Spleen (tissue), 13 donors: ENCODE measurements at places on chromosomes 2 and 18.
A peak's percentile ranks its signal among the peaks of the same experiment; 100 is the strongest.

DNA sequence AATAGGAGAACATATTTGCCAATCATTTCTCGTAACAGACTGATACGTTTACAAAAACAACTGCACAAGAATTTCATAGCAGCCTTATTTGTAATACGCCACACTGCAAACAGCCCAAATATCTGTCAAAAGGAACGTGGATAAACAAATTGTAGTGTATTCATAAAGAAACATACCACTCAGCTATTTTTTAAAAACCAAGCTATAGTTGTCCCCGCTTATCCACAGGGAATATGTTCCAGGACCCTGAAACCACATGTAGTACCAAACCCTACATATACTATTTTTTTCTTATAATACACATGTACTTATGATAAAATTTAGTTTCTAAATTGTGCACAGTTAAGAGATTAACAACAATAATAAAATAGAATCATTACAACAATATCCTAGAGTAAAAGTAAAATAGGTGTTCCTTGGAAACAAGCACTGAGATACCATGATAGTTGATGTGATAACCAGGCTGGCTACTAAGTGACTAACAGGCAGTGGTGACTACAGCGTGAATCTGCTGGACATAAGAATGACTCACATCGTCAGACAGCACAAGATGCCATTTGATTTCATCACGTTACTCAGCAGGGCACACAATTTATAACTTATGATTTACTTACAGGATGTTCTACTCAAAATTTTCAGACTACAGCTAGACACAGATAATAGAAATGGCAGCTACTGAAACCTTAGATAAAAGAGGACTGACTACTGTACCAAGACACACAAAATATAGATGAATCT, 367.4 kb downstream of the NCKAP5 start:
- no peak for DNase-seq

DNA sequence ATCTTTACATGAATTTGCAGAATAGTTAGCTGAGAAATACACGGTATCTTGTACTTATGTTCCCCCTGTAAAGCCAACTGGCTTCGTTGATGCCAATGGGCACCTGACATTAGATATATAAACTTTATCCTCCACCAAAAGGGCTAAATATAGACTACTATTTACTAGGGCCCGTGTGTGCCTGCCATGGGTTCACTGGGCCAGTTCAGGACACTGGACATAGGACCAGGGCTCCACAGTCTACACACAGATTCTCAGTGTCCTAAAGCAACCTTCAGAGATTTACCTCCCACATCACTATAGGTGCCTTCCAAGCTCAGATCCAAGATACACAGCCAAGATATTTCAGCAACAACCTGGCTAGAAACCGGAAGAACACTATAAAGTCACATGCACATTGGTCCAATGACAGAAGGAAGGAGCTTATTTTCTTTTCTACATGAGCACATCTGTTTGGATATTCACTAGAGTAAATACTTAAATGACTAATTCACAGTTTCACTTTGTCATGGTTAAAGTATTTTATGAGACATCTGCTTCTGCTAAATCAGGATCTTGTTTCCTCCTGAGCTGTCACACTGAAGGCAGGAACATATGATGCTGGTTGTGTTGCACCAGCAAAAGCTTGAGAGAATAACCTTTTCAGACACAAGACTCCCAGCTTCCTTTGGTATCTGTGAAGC, 95.1 kb downstream of the MYO5B start:
- no peak for DNase-seq

GRCh38 chr2:102801858-102802699, 40.2 kb downstream of the TMEM182 start:
- no peak for DNase-seq

GRCh38 chr2:41966920-41967319, 80.9 kb upstream of the PKDCC start:
- DNase-seq: no peak

GRCh38 chr2:210460322-210461227, 16.0 kb downstream of the LANCL1 start:
- DNase-seq: no peak

- DNase-seq: no peak
Measured at GRCh38 chr2:207258263-207258991, 92.7 kb upstream of the KLF7 start.

DNA sequence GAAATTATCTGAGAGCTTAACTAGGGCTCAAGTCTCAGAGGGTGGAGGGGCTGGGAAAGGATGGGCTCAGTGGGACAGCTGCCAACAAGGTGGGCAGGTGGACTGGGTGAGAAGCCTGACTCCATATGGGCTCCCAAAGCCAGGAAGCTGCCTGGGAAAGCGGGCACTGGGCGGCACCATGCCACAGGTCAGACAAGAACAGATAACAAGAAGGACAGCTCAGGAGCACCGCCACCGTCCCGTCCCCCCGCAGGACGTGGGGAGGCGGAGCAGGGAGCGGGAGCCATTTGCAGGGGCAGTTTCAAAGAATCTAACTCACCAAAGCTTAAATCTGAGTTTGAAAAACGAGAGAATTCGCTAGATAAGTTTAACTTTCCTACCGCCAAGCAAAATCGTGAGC, 45.6 kb downstream of the NETO1 start:
- no peak for DNase-seq

- peak; percentile 80 for DNase-seq
Measured at GRCh38 chr2:128309280-128310093, 9.2 kb downstream of the HS6ST1 start.

GRCh38 chr18:4524096-4524495, 69.0 kb upstream of the DLGAP1 start:
- DNase-seq: no peak

DNA sequence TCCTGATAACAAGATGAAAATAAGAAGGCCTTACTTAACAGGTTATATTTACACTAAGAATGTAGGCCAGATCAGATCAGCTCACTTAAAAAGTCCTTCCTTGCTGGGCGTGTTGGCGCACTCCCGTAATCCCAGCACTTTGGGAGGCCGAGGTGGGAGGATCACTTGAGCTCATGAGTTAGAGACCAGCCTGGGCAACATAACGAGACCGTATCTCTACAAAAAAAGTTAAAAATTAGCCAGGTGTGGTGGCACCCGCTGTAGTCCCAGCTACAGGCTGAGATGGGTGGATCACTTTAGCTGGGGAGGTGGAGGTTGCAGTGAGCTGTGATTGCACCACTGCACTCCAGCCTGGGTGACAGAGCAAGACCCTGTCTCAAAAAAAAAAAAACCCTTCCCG, 53.2 kb upstream of the SOS1 start:
- DNase-seq: no peak

DNA sequence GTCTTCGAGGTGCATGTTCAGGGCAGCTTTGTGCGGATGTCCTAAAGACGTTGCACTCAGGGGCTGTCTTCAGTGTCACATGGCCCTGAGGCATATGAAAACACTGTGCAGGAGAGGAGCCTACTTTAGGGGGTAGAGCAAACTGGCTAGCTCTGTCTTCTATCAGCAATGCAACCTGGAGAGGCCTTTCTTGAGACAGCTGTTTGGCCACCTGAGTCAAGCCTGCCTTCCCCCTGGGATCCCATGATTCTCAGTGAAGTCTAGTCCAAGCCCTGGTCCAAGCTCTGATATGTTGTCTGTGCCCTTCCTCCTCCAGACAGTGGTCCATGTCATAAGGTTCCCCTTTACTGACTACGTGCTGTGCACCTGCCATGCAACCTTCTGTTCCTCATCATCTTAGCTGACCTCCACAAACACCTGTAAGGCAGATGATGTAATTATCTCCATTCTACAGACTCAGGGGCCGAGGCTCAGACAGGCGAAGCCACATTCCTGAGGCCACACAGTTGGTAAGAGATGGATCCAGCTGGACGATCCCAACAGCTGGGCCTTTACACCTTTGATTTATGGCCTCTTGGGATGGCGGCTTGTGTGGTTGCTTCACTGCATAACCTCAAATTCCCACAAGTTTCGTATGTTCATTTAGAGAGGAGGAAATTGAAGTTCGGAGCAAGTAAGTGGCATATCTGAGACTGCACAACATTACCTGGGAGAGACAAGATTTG, 109.9 kb downstream of the COPS8 start:
- DNase-seq: no peak

DNA sequence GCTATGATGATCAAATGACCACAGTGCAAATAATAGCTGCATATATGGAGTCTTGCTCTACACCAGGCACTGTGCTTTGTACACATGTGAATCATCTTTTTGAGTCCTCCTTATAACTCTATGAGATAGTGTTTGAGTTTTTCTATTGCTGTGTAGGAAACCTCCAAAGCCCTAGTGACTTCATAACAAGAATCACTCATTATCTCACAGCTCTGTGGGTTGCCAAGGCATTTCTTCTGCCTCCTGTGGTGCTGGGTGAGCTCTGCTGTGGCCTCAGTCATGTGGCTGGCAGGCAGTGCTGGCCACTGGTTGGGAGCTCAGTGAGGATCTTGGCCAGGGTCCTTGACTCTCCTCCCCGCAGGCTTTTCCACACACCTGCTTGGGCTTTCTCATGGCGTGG, 153.4 kb downstream of the CAPN13 start:
- no peak for DNase-seq

DNA sequence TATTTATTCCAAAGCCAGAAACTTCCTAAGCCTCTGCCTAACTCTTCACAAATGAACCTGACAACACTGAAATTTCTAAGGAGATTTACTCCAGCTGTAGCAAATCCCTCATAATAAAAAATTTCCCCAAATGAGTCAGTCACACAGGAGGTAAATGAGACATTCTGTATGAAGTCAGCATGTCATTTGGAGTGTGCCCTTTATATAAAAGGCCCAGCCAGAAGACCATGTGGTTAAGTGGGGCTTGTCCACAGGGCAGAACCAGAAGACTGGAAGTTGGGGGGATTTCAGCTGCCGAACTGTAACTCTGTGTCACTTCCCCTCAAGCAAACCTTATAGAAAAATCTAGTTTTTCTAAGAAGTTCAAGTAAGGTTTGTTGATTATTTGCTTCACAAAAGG, 30.2 kb downstream of the NRP2 start:
- no peak for DNase-seq

- no peak for DNase-seq
Measured at GRCh38 chr18:80022613-80023012, 11.6 kb upstream of the RBFA start.

GRCh38 chr2:70094978-70095719, 7.9 kb downstream of the PCBP1 start:
- peak; percentile 84 for DNase-seq

- DNase-seq: no peak
Measured at GRCh38 chr2:49335546-49335945, 181.2 kb upstream of the FSHR start.

DNA sequence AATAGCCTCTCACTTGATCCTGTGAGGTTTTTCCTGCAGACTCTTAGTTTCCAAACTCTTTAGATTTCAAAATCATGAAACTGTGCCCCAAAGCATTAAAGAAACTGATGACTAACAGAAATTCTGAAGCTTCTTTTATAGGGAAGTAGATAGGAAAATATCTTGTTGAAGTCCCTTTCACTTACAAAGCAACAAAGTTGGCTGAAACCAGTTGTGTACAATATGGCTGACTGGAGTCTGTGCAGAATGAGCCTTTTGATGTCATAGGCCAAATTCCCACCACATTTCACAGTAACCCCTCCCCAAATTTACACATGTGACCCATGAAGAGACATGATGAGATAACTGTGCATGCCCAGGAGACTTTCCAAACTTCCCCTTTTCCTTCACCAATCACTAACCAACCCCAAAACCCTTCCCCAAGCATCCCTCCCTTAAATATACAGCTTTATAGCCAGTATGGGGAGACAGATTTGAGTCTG, 61.7 kb upstream of the NCK2 start:
- no peak for DNase-seq

DNA sequence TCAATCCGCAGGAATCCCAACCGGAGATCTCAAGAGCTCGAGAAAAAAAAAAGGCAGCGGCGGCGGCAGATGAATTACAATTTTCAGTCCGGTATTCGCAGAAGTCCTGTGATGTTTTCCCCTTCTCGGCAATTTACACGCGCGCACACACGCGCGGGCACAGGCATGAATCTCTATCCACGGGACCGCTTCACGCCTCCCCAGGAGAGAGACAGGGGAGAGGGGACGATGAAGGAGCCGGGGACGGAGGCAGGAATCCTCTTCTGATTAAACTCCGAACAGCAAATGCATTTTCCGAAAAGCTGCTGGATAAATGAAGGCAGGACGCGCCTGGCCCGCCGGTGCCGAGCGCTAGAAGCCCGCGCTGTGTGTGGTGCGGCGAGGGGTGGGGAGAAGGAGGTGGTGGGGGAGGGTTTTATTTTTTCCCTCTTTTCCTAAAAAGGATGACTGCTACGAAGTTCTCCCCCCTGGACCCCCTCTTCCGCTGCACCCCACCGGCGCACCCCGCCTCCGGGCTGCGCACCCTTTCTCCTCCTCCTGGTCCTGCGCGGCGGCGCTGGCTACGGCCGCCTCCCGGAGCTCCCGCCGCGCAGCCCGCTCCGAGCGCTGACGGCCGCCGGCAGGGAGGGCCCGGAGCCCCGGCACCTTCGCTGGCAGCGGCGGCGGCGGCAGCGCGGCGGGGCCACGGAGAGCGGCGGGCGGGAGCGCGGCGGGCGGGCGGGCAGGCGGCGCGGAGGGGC, at the start of gene BCL2:
Gene BCL2 (minus strand): TSS at position 387 of the 740 bp plus-strand sequence.
- peak; percentile 95 for DNase-seq

DNA sequence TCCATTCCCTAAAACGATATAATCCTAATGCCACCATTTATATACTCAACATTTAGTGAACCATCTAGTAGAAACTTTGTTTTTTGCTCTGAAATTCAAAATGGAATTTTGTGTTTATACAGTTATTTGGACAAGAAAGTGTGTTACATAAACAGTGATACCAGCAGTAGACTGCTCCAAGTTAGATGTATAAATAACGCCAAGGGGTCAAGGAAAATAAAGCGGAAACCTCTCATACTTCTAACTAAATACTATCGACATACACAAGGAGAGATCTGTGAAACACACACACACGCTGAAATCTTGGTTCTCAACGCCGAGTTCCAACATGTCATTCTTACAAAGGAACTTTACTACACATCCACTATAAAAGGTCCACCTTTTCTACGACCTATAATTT, 1.2 kb downstream of the TXNL1 start:
- DNase-seq: no peak

DNA sequence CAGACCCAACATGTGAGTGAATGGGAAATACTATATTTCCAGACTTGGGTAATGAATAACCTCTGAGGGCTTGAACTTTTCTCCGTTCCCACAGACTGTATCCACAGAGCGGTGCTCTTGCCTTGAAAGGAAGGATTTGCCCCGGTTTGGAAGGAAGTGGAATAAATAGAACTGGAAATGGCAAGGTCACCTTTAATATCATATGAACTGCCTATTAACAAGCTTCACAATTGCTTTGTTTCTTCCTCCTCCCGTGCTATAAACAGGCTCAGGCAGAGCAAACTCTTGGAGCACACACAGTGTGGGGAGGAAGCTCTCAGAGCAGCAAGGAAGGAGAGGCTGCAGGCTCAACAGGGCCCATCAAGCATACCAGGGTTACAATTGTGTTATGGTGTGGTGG, 28.5 kb upstream of the DARS1 start:
- no peak for DNase-seq

DNA sequence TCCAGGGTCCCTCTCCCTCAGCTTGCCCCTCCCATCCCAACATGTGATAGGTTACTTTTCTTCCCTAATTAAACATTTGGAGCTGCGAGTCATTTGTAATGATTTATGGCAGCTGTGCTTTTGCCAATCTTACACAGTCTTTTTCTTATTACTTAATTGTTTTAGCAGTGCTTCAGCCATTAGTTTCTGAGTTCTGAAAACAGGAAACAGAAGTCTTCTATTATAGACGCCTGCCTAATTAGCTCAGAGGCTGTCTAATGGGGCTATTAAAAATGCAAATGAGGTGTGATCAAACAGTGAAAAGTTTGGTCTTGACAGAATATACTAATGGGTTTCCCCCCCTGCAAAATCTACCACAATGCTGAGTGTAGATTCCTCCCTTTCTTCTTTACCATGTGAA, 388.3 kb upstream of the CELF4 start:
- DNase-seq: no peak
